GDM1 (cell line): ENCODE measurements at places on chromosomes 4 and X.

- no peak for DNase-seq
Measured at GRCh38 chr4:166846939-166847338, 387.4 kb downstream of the SPOCK3 start.

DNA sequence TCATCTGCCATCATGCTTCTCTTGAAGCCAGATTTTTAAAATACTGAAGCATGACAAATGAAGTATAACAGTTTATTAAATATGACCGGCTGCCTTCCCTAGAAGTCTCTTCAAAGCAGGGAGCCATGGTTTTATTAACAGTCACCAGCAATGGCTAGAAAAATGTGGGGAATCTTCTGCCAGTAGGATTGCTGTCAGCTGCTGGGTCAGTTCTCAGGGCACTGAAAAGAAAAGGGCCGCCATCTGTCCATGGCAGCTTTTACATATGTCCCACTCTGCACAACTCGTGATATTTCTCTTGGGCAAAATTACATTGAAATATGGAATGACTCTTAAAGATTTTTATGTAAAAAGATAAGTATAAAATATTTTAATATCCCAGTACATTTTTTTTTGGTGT, 2.8 kb downstream of the CCNG2 start:
- no peak for DNase-seq

DNA sequence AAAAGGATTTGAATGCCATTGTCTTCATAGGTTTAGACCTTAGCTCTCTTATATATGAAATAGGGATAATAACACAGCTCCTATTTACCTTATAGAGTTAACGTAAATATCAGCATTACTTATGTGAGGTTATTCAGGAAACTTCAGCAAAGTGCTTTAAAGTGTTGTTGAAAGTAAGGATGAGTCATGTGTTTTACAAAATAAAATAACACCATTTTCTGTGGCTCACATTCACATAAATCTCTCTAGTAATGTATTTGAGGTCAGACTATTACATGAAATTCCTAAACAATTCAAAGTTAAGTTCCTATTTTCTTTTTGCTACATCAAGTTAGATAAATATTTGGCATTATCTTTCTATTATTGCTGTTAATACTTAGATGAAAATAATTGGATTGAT, 2.9 kb downstream of the GNRHR start:
- DNase-seq, result no peak

DNA sequence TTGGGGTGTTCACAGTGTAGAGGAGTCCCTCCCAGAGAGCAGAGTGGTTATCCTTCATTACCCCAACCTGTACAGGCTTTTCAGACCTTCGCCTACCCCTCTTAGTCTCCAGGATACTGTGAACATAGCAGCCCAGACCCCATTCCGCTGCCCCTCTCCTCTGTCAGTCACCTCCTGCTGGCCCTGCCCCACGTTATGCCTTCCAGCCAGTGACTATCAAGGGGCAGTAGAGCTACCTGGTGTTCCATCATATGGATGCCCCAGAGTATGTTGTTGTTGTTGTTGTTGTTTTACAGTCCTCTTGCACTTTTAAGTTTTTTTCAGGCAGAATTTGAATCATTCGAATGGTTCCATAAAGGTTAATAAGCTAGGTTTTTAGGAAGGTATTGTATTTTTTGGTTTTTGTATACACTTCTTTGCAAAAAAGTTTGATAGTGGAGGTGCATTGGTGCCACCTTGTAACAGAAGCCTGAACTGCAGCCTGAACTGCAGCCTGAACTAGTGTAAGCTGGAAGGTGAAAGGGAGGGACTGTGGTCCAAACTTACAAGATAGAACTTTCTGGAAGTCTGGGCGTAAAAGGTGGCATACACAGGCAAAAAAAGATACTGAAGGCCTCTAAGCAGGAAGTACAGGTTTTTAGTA, 101.4 kb upstream of the RAB40AL start:
- peak; percentile 18 for DNase-seq

DNA sequence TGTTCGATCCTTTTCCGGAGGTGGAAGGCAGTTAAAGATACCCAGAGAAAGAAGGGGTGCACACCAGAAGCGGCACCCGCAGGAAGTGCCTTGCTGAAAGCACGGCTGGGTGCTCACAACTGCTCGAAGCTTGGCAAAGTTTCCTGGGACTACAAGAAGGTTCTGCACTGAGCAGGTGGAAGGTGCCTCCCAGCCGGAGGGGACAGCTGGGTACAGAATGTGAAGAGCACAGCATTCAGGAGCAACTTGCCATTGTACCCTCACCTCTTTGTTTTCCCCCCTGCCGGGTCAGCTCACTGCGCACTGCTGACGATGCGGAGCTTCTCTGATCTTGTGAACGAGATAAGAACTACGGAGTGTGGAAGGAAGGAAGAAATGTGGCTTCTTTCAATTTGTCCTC, 289.2 kb downstream of the FBXW7 start:
- no peak for DNase-seq

DNA sequence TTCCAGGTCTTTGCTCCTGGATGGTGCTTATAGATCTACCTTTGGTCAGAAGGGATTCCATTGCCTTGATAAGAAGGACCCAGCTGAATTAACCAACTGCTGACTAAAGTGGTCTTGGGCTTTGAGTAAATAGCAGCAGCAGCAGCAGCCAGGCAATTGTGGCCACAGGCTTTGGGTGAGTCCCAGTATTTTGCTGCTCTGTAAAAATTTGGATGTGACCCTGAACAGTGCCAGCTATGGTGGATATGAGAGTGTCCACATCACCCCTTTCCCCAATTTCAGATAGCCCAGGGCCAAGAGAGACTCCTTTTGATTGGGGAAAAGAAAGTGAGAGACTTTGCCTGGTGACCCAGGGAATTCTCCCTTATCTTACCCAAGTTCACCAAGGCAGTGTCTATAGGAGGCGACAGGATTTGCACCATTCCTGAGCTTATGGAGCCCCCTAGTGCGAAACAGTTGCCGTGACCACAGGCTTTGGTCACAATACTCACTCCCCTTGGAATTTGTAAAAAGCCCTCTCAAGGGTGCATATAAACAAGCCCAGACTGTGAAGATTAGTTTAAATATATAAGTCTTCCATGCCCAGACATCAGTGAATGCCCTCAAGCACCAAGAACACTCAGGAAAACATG, 518.0 kb downstream of the TMA16 start:
- no peak for DNase-seq

- no peak for DNase-seq
Measured at GRCh38 chr4:53840643-53841042, 223.8 kb downstream of the CHIC2 start.

- no peak for DNase-seq
Measured at GRCh38 chrX:7316280-7316679, 168.3 kb upstream of the PUDP start.

DNA sequence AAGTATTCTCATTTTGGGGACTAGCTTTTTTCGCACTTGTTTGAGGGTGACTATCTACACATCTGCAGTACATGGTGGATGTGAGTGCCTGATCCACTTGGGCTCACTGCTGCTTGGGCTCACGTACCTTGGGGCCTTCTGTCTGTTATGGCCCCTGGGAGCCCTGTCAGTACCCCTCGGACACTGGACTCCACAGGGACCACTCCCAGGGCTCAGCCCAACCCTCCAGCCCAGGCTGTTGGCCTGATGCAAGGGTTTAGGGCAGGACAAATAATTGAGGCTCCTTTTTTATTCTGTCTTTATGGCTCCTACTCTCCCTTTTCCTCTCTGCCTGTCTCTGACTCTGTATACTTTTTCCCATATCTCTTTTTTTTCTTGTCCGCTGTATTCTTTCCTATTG, 32.7 kb upstream of the MSN start:
- no peak for DNase-seq

DNA sequence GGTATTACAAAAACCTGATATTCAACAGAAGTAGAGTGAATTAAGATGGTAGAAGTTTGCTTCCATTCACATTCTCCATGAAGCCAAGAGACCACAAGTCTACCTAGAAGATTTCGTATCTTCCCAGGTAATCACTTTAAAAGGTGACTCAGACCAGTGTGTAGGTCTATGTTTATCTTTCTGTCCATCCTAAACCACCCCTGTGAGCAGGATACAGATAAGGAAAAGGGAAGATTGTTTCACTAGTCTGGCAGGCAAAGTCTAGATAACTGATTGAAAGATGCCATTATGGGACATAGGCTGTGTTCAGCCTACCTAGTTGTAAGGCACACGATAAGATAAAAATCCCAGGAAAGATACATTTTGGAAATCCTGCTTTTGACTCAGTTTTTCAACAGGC, 244.3 kb upstream of the NWD2 start:
- DNase-seq, result no peak

DNA sequence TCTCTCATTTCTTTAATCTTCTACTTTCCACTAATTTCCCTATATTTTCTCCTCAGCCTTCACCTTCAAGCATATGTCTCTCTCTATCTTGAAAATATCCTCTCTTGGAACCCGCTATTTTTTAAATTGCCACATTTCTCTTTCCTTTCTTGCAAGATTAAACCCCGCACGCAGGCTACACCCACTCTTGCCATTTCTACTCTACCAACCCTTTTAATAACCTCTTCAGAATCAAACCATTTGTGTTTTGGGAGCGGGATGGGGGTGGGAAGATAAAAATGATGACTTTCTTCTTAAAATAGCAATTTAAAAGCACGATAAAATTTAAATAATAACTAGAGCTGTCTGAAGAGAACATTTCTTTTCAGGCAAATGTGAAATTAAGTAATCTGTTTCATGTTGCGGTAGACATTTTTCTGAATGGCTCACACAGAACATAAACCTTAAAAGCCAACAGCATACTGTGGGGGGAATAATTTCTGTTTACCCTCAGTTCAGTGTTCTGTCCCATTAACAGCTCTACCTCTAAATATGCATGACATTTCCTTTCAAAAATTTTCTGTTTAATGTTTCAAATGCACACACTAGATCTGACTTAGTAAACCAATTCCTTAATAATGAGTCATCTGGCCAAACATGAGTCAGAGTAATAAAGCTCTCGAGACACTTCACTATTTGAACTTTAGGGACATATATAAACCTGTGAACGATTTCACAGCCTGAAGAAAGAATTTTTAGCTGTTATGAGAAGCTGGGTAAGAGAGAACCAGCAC, 20.5 kb downstream of the ARSJ start:
- no peak for DNase-seq

GRCh38 chrX:77953708-77954107, 15.7 kb downstream of the PGAM4 start:
- no peak for DNase-seq

- no peak for DNase-seq
Measured at GRCh38 chr4:40086421-40086820, 29.8 kb downstream of the N4BP2 start.

GRCh38 chrX:154804957-154805695, at the start of gene MPP1:
Gene MPP1, minus strand, starts transcription at chrX:154805485. Its CDS starts 112 bp downstream, at chrX:154805373.
- peak; percentile 72 for DNase-seq

GRCh38 chr4:88963817-88964216, 93.2 kb downstream of the FAM13A start:
- no peak for DNase-seq

DNA sequence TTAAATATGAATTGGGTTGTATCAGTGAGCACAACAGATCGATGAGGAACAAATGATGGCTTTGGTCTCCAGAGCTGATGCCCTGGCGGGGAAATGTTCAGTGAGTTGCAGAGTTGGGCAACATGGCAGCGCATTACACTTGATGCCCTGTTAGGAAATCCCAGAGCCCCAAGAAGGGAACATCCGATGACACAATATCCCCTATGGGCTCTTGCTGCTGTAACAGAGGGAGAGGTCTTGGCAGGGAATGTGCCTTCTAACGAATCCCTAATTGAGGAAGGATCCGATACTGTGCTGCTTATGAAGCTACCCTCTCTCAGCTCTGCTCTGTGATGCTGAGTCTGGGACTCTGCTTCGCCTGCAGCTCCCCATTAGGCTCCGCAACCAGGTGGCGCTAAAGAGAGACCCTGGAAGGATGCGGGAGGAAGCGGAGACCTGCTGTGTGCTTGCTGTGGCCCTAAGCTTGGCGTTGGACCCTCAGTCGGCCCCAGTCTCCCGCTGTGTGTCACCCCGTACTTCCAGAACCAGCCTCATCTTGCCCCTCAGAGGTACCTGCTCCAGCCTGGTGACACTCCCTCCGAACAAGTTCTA, 38.9 kb downstream of the PDHA1 start:
- DNase-seq, result peak; percentile 22

GRCh38 chrX:152601848-152602616, 35.7 kb upstream of the GABRQ start:
- DNase-seq, result no peak

DNA sequence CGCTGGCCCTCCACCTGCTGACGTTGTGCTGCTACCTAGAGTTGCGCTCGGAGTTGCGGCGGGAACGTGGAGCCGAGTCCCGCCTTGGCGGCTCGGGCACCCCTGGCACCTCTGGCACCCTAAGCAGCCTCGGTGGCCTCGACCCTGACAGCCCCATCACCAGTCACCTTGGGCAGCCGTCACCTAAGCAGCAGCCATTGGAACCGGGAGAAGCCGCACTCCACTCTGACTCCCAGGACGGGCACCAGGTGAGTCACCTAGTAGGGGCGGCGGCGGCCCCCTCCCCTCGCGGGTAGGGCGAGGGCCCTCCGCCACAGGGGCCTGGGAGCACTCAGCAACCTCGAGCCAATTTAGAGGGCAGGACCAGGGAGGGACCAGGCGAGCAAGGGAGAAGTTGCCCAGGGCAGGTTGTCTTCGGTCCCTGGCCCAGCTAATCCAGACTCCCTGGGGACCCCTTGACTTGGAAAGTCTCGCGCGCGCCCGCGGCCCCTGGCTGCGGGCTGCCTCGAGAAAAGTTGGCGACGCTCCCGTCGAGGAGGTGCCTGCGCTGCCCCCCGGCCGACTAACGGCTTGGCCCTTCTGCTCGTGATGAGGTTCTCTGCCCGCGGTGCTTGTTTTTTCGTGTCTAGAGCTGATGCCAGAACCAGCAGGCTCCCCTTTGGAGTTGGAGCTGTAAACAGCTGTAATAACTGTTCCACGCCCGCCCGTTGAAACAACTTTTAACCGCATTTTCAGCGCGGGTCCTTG, 717 bp downstream of the EDA start:
- no peak for DNase-seq

DNA sequence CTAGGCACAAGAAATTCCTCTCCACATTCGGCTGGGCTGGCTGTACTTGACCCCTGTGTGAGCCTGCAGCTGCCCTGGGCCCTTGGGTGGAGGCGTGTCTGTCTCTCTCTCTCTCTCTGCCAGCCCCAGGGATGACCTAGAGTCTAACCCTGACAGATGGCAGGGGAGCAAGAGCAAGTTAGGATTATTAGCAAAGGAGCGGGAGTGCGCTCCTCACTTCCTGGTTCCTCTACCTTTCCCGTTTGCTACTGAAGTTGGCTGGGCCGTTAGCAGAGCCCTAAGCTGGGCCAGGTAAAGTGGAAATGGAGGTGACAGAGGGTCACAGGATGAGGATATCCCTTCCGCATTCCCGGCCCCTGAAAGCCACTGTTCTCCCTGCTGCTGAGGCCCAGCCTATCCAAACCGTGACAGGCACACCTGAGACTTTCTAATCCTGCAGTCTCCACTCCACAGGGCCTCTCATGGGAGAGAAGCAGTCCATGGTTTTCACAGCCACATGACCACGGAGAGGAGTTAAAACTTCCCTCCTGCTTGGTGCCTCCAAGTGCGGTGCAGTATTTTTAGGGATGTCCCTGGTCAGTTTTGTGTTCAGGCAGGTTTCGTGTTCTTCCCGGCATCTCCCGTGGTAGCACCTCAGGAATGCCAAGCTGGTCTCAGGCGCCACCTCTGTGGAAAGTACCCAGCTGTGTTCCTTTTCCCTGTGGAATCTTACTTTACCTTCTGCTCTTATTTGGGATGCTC, 79.3 kb downstream of the CLDN22 start:
- DNase-seq, result no peak
